ENCODE measurements at places on chromosomes 4 and X. TPM values are rescaled to one million over a fixed set of nuclear protein-coding genes. Genes with fewer than 3 reads are reported as not detected.

Gene CCDC160
- polyA plus RNA-seq, result not detected

DNA sequence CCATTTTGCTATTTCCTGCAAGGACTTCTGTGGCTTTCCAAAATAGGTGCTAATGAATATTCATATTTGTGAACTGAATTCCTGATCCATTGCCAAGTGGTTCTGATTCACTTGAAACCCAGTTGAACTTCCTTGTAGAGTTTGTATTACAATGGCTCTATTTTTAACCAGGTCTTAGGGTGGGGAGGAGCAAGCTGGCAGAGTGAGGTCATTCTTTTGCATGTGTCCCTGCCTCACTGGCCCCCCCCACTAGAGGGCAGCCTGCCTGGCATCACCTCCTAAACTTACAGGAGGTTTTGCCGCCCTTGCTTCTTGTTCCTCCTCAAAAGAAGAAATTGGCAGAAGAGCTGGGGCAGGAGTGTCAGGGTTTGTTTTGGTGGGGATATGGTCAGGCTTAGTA lies 10.5 kb downstream of the PTTG2 start:
- peak; percentile 90 for DNase-seq

Gene BMP3
- 0.03 TPM for polyA plus RNA-seq

- no peak for DNase-seq
Measured at GRCh38 chr4:47068986-47069385, 37.6 kb downstream of the GABRB1 start.

Gene MAGEE1
- 0.34 TPM for polyA plus RNA-seq

Gene RXFP1
- not detected for polyA plus RNA-seq

DNA sequence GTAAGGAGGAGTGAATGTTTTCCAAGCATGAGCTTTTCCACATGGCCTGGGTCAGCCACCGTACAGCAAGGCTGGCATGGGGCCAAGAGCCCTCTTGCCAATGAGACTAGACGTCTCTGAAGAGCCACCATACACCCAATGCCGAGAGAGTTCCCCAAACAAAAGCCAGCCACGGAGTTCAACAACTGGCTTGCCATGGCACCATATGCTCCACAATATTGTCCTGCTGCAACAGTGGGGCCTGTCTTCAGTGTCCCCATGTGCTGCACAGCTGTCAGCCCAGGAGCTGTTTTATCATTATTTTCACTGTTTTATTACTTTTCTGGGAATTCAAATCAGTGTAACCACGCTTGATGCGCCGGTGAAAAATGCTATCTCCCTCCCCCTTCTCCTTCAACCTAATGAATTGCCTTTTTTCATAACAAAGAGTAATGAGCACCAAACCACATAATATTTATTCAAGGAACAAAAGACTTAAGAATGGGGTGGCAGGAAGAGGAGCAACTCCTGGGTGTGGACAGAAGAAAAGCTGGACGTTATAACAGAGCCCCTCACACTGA lies 18.4 kb downstream of the MAML3 start:
- DNase-seq, result peak; percentile 39

DNA sequence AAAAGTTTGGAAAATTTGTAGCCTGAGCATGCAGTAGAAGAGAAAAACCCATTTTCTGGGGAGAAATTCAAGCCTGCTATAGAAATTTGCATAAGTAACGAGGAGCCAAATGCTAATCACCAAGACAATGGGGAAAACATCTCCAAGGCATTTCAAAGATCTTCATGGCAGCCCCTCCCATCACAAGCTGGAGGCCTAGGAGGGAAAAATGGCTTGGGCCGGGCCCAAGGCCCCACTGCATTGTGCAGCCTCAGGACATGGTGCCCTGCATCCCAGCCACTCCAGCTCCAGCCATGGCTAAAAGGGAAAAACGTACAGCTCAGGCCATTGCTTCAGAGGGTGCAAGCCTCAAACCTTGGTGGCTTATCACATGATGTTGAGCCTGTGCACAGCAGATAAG lies 87.7 kb downstream of the SHROOM4 start:
- no peak for DNase-seq

DNA sequence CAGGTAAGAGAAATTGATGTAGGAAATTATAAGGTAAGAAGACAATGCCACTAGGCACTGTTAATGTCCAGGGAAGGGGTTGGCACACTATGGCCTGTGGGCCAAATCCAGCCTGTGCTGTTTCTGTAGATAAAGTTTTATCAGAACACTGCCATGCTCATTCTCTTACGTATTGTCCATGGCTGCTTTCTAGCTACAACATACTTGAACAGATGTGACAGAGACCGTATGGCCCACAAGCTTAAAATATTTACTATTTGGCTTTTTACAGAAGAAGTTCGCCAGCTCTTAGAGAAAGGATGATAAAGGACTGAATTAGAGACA lies 168.0 kb downstream of the CDS1 start:
- DNase-seq, result no peak

DNA sequence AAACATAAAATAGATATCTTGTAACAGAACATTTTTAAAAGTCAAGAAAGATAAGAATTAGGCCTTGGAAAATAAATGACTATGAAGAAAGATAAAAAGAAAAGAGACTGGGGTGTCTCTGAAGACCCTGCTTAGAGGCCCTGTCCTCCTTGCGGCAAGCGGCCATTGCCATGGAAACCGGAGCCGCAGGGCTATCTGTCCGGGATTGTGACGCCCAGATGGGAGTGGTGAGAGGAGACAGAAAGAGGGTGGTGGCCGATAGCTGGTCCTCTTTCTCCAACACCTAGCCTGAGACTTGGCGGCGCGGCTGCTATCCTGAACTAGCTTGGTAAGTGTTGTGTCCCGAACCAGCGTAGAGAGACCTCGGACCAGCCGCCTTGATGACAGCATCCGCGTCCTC lies at the start of gene DUSP21:
Gene DUSP21 (plus strand): TSS at position 269 of the 400 bp plus-strand sequence. CDS start 112 bp downstream, at position 381.
- no peak for DNase-seq

Gene RAB9B
- polyA plus RNA-seq, result 0.47 TPM

DNA sequence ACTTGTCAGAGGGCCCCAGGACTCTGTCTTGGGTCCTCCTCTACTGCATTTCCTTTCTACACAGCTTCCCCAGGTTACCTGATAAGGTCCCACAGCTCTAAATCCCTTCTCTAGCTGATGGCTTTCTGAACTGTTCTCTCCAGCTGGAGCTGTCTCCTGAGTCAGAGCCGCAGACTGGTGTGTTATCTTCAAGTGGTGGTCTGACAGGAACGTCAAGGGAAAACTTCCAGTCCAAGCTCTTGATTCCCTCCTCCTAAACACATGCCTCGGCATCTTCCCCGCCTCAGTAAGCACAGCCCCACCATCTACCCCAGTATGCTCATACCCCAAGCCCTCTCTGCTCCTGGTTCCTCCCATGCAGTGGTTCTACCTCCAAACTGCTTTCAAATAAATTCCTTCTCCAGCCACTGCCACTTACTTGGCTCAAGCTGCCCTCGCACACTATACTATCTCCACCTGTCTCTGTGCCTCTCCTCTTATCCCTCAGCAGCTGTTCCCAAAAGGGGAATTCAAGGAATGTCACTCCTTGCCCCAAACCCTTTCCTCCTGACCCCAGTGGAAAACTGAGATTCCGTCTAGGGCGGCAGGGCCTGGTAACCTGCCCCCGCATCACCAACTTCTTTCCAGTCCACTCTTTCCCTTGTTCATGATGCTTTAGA lies 17.2 kb upstream of the CENPU start:
- DNase-seq, result no peak

- no peak for DNase-seq
Measured at GRCh38 chr4:10384974-10385373, 72.3 kb downstream of the ZNF518B start.

- DNase-seq, result no peak
Measured at GRCh38 chrX:117335209-117335608, 781.4 kb downstream of the KLHL13 start.

Gene CLDN22
- polyA plus RNA-seq, result not detected

Gene PRIMPOL
- 11.1 TPM for polyA plus RNA-seq

Gene CYSLTR1
- polyA plus RNA-seq, result 0.48 TPM

DNA sequence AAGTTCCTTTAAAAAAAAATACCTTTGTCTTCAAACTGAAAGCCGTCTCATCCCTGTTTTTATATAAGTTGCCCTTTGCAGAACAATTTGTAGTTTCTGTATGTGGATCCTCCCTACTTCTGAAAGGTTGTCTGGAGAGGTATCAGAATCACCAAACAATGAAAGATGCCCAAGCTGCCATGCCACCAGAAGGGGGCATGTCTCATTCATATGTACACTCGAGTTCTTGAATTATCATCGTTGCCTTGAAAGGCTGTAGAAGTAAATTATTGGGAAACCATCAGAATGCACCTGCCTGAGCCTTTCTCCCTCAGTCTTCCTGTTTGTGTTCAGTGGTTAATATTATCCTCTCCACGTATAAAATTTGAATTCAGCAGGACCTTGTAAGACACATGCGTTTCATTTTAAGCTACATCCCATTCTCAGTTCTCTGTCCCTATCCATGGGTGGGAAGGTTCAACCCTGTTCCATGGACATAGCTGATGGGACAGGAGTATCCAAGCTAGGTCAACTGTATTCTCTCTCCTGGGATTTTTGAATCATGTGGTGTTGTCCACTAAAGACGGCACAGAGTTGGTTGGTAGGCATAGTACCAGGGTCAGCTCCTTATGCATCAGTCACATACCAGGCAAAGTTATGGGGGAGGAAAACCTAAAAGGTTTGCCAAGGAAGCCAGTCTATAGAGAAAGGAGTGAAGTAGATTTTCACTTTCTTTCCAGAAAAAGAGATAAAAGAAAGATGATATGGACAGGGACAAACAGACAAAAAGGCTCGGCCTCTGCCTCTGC lies 24.0 kb downstream of the GALNT7 start:
- no peak for DNase-seq

DNA sequence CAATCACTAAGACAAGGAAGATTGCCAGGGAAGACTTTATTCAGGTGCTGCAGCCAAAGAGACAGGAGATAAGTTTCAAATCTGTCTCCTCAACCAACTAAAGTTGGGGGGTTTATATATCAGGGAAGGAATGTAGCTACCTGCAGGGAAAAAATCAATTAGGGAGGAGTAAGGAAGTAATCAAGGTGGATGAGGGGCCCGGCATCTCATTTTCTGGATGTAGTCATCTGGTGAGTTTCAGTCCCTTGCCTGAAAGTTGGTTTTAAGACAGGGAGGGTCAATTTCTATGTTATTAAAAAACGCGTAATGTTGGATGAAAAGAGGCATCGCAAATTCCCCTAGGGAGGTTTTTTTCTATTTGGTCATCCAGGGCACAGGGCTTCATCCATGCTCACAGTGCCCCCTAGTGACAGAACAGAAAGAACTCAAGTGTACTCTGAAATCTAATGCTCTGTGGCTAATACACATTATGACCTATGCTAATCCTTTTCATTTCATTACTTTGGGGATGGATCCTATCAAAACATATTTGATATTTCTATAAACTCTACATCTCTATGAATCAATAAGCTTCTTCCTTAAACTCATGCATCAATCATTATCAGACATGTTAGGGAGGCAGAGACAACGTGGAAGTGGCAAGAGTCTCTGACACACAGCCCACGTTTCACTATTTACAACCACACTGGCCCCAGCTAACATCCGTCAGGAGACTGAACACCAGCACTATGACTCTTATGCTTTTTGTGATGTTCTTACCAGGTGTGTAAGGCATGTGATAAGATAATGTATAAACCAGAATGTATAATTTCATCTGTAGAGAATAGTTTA lies 1577.0 kb upstream of the TENM3 start:
- DNase-seq, result no peak

Gene BTC
- polyA plus RNA-seq, result 0.05 TPM

Gene RHOXF1
- polyA plus RNA-seq, result not detected

Gene MMRN1
- polyA plus RNA-seq, result 2.3 TPM

GRCh38 chr4:173420324-173420752 lies 21.4 kb upstream of the SCRG1 start:
- DNase-seq, result no peak

Gene FAM149A
- 3.4 TPM for polyA plus RNA-seq

- DNase-seq, result no peak
Measured at GRCh38 chr4:147913137-147913536, 181.2 kb downstream of the ARHGAP10 start.

Gene ZNF630
- polyA plus RNA-seq, result 0.38 TPM

Gene CDKL5
- 1.2 TPM for polyA plus RNA-seq

DNA sequence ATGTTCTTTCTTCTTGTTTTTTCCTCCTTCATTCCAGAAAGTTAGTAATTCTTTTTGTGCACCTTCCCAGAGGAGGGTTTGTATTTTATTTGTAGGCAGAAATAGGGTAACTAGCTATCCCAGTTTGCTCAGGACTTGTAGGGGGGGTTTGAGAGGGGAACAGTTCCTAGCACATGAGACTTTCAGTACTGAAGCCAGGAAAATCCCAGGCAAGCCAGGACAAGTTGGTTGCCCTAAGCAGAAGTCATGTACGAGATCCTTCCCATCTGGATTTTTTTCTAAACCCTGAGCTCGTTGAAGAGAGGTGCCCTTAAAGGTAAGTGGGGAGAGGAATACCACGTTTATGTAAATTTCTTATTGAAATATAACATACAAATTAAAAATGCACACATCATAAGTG lies 15.6 kb upstream of the TAB3 start:
- no peak for DNase-seq

GRCh38 chr4:95949136-95949765 lies 109.4 kb downstream of the PDHA2 start:
- no peak for DNase-seq

Gene HHIP
- 0.34 TPM for polyA plus RNA-seq
